ENCODE measurements at places on chromosomes 5 and 9.
A peak's percentile ranks its signal among the peaks of the same experiment; 100 is the strongest.

- peak; percentile 76 for DNase-seq
Measured at GRCh38 chr5:132238169-132238744, 10.6 kb upstream of the P4HA2 start.

- no peak for DNase-seq
Measured at GRCh38 chr5:157193699-157194424, 13.2 kb downstream of the ITK start.

GRCh38 chr5:44900273-44900954 is 91.7 kb downstream of the MRPS30 start:
- no peak for DNase-seq

DNA sequence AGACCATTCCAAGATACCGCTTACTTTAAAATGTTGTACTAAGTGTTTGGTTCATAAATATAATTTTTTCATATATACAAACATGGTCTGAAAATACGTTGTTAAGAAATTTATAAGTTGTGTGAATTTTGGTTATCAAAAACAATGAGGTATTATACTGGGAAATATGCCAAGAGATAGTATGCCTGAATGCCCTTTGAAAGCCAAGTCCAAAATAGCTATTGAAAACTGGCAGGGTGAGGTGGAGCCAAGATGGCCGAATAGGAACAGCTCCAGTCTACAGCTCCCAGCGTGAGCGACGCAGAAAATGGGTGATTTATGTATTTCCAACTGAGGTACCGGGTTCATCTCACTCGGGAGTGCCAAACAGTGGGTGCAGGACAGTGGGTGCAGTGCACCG is 533.5 kb downstream of the ZNF608 start:
- DNase-seq: no peak

- DNase-seq: no peak
Measured at GRCh38 chr9:105054491-105054890, 126.5 kb upstream of the ABCA1 start.

GRCh38 chr5:11851965-11852716 is 52.1 kb downstream of the CTNND2 start:
- DNase-seq: no peak

GRCh38 chr9:78573205-78573604 is 276.3 kb downstream of the PSAT1 start:
- DNase-seq: no peak

DNA sequence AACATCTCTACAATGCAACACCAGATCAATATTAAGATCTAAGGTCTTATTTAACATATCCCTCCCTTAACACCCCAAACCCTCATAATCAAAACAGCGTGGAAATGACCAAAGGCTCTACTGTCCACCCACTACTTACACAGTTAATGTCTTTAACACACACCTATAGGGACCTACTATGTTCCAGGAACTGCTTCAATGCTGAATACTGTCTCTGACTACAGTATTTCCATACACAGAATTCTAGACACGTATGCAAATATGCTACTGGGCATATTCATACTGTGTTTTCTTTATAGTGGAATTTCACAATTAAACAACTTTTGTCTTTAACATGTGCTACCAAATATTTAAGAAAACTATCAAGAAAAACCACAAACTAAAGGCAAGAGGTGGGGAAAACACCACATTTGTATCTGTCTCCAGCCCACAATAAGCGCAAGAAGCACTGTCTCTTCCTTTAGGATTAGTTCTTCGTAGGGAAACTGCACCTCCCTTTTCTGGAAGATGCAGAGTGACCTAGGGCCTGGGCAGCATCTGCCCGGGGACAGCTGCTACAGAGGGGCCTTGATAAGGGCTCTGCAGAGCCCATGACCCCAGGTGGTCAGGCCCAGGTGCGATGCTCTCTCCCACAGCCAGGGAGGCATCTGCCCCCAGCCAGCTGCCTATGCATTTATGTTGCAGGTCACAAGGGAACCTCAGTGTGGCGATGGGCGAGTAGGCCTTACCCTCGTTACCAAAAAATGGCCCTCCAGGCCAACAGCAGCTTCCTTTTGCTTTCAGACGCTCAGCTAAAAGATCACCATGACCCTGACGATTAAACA is 55.2 kb downstream of the PSMB7 start:
- DNase-seq: no peak

DNA sequence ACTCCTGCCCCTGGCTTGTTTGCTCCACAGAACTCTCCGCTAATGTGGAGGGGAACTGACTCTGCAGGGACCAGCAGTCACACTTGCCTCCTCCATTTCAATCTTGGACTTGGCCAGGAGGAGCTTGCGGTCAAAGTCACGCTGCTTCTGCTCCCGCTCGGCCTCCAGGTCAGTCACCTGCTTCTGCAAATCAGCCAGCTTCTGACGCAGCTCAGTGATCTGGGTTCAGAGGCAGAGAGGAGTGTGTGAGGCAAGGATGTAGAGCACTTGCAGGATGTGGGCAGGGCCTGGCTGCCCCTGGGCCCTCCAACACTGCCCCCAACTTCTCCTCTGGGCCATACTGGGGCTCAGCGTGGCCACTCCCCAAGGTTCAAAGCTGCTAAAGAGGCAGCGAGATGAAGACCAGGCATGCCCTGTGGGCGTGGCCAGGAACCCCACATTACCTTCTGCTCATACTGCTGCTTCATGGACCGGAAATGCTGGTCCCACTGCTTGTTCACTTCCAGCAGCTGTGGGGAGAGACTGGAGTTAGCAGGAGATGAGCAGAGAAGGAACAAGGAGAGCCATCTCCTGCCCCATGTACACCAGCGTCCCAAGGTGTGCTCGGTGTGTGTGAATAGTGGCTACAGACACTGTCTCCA is 22.2 kb downstream of the GPX3 start:
- no peak for DNase-seq

- DNase-seq: no peak
Measured at GRCh38 chr9:107727086-107727780, 237.7 kb upstream of the KLF4 start.

GRCh38 chr5:139472386-139473030 is 1.7 kb downstream of the SMIM33 start:
- no peak for DNase-seq

- DNase-seq: no peak
Measured at GRCh38 chr9:94593459-94594345, at the start of gene FBP2. FBP2 (minus strand) TSS chr9:94593824; CDS start chr9:94593726, 98 bp downstream.

GRCh38 chr5:38806775-38807258 is 39.0 kb upstream of the OSMR start:
- DNase-seq: no peak

- no peak for DNase-seq
Measured at GRCh38 chr9:106722051-106722753, 140.8 kb upstream of the ZNF462 start.

DNA sequence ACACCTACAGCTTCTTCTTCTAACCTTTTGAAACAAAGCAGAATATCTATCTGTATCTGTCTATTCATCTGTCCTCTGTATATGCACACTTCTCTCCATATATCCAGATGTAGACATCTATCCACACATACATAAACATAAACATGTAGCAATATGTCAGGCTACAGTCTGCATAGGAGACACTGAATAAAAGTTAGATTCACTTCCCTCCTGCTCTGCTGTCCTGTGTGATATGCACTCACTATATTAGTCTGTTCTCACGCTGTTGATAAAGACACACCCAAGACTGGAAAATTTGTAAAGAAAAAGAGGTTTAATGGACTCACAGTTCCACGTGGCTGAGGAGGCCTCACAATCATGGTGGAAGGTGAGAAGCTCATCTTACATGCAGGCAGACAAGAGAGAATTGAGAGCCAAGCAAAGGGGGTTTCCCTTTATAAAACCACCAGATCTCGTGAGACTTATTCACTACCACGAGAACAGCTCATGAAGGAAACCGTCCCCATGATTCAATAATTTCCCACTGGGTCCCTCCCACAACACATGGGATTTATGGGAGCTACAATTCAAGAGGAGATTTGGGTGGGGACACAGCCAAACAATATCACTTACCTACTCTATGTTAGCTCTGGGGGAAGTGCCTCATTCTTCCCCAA is 24.1 kb downstream of the RANBP3L start:
- DNase-seq: no peak

DNA sequence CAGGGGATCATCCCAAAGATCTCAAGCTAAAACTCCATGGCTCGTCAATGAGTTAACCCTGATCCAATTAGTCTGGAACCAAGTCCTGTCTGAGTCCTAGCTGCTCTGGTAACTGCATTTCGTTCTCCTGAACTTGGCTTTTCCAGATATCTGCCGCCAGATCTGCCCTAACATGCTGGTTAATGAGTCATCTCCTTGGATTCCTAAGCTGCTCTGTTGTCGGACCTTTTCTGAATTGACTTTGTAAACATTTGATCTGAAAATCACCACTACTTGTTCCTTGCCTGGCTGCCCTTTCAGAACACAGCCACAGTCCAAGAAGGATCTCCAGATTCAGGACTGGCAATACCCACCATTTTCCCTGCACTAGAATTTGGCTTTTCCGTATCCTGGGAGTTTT is 473.0 kb downstream of the ZSWIM6 start:
- no peak for DNase-seq

- no peak for DNase-seq
Measured at GRCh38 chr5:16866795-16867576, 69.1 kb downstream of the MYO10 start.

All from Kasumi-1 (cell line).